ENCODE measurements at places on chromosomes 12 and 14. TPM values are rescaled to one million over a fixed set of nuclear protein-coding genes. Genes with fewer than 3 reads are reported as not detected.

DNA sequence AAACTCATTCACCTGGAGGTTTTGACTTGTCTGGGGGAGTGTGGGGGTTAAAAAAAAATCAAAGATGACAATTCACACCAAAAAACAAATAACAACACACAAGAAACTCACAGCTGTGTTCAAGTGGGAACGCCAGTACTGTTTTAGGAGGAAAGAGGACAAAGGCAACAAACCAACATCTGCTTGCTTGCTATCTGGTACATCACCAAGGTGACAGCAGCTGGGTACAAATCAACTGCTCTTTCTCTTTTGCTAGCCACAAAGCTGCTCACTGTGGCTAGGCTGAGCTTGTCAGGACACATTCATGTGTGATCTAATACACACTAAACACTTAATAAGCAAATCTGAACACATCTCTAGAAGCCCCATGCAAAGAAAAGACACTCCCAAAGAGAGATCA, 128.0 kb upstream of the RAP1B start:
- no peak for DNase-seq

Gene VRTN
- total RNA-seq, result not detected

GRCh38 chr12:48183091-48183875, at the start of gene CCDC184:
Gene CCDC184, plus strand, starts transcription at chr12:48183644. Its CDS starts 479 bp downstream, at chr12:48184123.
- no peak for DNase-seq

Gene RNASE4
- 39.5 TPM for total RNA-seq

GRCh38 chr12:117890137-117890536, 78.7 kb downstream of the KSR2 start:
- DNase-seq, result no peak

- DNase-seq, result no peak
Observed at GRCh38 chr12:16870845-16871244, 264.9 kb upstream of the LMO3 start.

DNA sequence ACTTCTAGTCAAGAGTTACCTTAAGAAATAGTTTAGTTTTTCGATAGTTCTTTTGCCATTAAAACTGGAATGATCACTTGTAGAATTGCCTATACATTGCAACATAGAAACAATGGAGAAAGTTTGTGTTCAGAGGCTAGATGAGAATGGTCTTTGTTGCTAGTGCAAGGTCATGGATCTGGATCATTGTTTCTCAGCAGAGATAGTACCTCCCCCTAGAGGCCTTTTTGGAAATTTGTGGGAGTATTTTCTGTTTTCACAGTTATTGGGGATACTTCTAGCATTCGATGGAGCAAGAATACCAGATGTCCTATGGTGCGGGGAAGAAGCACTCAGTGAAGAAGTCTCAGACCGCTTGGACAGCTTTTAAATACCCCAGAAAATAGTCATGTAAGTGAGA, 138.8 kb upstream of the HMGA2 start:
- no peak for DNase-seq

Gene FOXN4
- total RNA-seq, result not detected

DNA sequence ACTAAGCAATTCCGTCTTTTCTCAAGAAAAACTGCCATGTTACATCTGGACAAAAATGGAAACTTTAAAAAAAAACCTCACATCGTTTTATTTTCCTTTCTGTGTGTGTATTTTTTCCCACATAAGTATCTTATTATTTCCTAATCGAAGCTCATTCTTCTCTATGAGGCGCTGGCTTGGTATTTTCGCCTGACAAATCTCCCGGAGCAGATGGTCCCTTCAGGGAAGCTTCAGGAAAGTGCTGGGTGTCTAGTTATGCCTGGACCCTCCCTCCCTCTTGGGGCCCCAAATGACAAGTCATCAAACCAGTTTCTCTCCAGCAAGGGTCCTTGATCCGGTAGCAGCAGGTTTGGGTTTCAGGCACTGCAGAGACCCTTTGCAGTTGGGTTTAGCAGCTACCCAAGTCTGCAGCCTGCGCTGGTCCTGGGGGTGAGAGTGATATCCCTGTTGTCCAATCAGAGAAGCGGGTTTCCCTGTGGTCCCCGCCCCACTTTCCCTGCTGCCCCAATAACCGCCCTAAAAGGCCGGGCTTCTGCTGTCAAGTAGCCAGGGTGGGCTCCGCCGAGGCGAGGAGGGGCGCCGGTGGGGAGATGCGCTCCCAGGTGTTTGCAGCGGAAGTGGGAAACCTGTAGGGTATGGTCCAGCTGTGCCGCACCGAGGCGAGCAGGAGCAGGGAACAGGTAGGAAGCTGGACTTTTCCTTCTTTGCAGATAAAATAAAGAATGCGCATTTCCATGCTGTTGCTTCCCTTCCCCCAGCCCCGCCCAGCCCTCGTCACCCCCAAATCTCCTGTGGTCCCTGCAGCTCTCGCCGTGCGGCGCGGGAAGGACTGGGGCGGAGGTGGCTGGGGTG, at the start of gene CNTN1:
TSS of gene CNTN1 (plus strand) at position 527 of the 852 bp plus-strand sequence.
- DNase-seq, result peak; percentile 77
